Esophagus muscularis mucosa (tissue), 4 donors: ENCODE measurements at places on chromosomes 12 and 14. TPM values are rescaled to one million over a fixed set of nuclear protein-coding genes. Genes with fewer than 3 reads are reported as not detected.

PTHLH gene
- total RNA-seq: 5.5 TPM

DTX1 gene
- total RNA-seq: 6.1 TPM

TMEM63C gene
- total RNA-seq: 1.4 TPM

RPGRIP1 gene
- total RNA-seq: not detected

KLRF1 gene
- total RNA-seq: not detected

PIWIL1 gene
- under 0.01 TPM for total RNA-seq

DNA sequence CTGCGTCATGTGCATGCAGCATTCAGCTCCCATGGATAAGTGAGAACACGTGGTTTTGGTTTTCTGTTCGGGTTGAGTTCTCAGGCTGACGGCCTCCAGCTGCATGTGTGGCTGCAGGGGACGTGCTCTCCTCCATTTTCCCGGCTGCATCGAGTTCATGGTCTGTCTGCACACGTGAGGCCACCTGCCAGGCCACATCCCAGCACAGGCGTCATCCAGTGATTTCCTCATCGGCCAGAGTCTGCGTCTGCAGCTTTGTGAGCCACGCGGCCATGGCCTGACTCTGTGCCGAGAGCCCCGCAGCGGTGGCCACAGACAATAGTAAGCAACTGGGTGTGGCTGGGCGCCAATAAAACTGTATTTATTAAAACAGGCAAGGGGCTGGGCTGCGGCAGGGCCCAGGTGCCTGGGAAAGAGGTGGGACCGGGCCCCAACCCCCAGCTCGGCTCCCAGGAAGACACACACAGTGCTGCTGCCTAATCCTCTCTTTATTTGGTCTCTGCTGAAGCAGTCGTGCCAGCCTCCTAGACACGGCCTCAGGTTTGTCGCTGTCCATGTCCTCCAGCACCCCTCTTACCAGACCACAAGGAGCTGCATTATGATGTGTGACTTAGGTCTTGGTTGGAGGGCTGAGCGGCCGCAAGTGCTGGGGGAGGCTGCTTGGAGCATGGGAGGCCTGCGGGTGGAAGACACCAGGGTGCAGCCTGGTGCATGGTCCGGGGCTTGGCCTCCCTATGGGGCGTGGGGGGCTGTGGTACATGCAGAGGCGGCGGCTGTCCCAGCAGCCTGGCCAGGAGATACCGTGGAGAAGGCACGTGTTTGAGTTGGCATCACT is 52.0 kb downstream of the NOC4L start:
- H3K36me3 ChIP-seq: no peaks in the 10 kb centered on the region
- H3K4me1 ChIP-seq: peaks cover under 1% of the 10 kb centered on the region
- H3K27ac ChIP-seq: no peak overlapping the region
- H3K27me3 ChIP-seq: no peaks in the 10 kb centered on the region

GRCh38 chr14:91175291-91176201 is 61.7 kb downstream of the DGLUCY start:
- no peak for DNase-seq
- no peak overlapping the region for H3K27ac ChIP-seq
- H3K4me1 ChIP-seq: peaks cover 36% of the 10 kb centered on the region
- H3K36me3 ChIP-seq: peaks cover 12% of the 10 kb centered on the region
- no peak overlapping the region for H3K4me3 ChIP-seq

DNA sequence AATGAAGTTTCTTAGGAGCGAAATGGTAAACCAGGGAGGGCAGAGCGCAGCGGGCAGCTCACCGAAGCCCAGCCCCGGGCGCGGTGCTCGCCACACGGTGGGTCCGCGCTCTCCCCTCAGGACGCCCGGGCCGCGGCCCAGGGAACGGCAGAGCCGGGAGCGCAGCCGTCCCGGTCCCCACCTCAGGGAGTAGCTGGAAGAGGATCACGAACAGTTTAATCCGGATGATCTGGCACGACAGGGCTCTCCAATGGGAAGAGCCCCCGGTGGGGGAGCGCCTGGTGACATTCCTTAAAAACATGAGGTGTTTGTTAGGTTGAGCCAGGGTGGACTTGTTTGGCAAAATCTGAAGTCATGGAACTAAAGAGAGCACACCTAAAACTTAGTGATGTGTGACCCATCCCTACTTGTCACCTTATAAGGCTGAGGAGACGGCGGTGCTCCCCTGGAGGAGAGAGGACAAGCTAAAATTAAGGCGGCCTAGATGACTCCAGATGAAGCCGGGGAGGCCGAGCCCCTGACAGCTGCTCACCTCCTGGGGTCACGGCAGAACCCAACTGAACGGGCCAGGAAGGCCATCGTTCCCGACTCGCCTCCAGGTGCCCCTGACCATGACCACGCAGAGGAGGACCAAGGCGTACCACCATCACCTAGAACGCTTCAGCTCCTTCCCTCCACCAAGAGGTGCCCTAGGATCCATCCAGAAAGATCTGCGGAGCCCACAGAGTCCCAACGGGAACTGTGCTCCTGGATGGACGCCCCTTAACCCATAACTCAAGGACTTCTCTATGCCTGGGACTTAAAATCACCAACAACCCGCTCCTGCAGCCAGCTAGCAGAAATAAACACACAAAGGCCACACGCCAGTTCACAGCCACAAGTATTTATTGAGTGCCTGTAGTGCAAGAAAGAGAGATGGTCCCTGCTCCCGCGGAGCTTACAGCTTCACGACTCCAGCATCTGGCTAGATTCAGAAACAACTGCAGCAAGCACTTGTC is 866 bp upstream of the PITPNM2 start:
- peak overlapping the region; percentile 94 for H3K27ac ChIP-seq
- H3K4me1 ChIP-seq: peaks cover 28% of the 10 kb centered on the region
- H3K4me3 ChIP-seq: peak overlapping the region; percentile 87
- peaks cover 10% of the 10 kb centered on the region for H3K36me3 ChIP-seq
- H3K27me3 ChIP-seq: no peaks in the 10 kb centered on the region

GRCh38 chr12:98559666-98560065 is 33.8 kb upstream of the SLC25A3 start:
- no peaks in the 10 kb centered on the region for H3K36me3 ChIP-seq
- no peak overlapping the region for H3K27ac ChIP-seq
- H3K27me3 ChIP-seq: no peaks in the 10 kb centered on the region
- H3K4me1 ChIP-seq: no peaks in the 10 kb centered on the region
- DNase-seq: no peak

DNA sequence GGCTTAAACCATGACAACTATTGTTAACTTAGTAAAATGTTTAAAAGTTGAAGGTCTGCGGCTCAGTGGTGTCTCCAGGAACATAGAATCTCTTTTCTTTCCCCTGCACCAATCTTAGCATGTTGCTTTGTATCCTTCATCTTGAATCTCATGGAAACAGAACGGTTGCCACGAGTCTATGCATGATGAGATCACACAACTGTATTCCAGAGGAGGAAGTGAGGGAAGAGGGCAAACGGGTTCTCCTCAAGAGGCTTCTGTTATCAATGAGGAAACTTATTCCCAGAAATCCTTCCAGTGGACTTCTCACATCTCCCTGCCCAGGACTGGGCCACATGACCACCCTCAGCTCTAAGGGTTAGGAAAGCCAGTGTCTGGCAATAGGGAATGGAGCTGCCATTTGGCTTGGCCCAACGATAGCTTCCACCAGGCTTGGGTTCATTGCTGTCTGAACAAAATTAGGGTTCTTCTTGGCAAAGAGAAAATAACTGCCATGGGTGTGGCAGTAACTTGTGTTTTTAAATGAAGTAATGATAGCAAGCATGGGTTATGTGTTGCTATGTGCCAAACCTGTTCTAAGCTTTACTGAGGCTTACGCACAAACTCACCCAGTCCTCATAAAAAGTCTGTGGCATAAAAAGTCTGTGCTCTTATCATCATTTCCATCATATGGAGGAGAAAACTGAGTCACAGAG is 17.4 kb downstream of the PLXNC1 start:
- no peaks in the 10 kb centered on the region for H3K27me3 ChIP-seq
- no peaks in the 10 kb centered on the region for H3K4me1 ChIP-seq
- DNase-seq: no peak
- no peak overlapping the region for H3K27ac ChIP-seq
- H3K36me3 ChIP-seq: no peaks in the 10 kb centered on the region

DNA sequence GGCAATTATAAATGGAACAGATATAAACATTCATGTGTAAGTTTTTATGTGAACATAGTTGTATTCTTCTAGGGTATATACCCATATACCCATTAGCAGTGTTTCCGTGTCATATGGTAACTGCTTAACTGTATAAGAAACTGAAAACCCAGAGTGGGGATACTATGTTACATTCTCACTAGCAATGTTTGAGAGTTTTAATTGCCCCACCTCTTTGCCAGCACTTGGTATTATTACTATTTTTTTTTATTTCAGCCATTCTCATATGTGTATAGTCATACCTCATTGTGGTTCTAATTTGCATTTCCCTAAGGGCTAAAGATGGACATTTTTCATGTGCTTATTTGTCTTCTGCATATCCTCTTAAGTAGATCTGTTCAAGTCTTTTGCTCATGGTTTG is 28.7 kb upstream of the ITPR2 start:
- no peak for DNase-seq
- H3K36me3 ChIP-seq: no peaks in the 10 kb centered on the region
- no peak overlapping the region for H3K27ac ChIP-seq
- H3K27me3 ChIP-seq: no peaks in the 10 kb centered on the region

- H3K4me1 ChIP-seq: no peaks in the 10 kb centered on the region
- H3K36me3 ChIP-seq: peaks cover 44% of the 10 kb centered on the region
- H3K27me3 ChIP-seq: no peaks in the 10 kb centered on the region
- H3K4me3 ChIP-seq: no peak overlapping the region
- DNase-seq: no peak
Measured at GRCh38 chr12:66345956-66346355, 43.7 kb downstream of the HELB start.

DNA sequence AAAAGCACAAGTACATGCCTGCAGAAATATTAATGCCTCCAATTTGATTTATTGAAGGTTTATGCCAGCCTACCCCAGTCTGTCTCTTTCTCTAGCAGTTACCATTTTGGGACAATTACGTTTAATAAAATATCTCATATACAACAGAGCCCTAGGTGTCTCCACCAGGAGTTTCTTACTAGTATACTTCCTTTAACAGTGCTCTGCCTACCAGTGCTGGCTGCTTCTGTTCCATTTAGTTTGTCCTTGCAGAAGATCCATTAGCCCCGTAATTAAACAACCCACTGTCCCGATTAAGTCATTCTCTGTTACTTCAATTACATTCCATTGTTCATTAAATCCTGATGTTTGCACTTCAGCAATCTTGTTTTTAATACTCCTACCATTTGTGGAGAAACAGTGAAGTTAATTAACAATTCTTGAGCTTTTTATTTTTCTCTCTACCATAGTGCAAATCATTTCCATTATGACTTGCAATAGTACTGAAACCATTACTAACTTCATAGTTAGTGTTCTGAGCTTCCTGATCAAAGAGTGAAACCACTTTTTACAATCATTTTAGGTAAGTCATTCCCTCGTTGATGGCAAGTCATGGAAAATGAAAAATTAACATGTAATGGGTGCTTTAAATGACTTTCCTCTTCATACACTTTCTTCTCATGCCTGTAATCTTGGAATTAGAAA is 121.1 kb downstream of the PLXNC1 start:
- no peaks in the 10 kb centered on the region for H3K4me1 ChIP-seq
- no peak for DNase-seq
- H3K36me3 ChIP-seq: no peaks in the 10 kb centered on the region
- H3K27ac ChIP-seq: no peak overlapping the region
- H3K4me3 ChIP-seq: no peak overlapping the region
- H3K27me3 ChIP-seq: no peaks in the 10 kb centered on the region

GRCh38 chr14:68148276-68148675 is 328.7 kb downstream of the RAD51B start:
- H3K27ac ChIP-seq: peak overlapping the region; percentile 91
- H3K4me3 ChIP-seq: no peak overlapping the region
- no peaks in the 10 kb centered on the region for H3K27me3 ChIP-seq
